ENCODE measurements at places on chromosomes 7 and 10.

- DNase-seq: no peak
These were observed 268.1 kb downstream of the CAMK1D start for GRCh38 chr10:12617191-12618175.

DNA sequence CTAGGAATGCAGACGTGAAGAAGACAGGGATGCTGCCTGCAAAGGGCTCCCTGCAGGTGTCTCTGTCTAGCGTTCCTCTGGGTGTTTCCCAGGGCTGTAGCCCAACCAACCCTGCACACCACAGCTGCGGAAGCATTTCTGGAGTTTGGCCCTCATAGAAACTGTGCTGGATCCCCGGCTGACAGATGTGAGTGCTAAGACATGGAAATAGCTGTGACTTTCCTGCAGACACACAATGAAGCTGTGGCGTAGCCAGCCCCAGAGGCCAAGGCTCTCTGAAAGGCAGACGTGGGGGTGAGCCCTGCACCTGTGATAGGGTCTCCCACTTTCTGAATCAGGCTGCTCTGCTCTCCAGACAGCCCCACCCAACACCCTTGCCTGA, 44.8 kb downstream of the ADCYAP1R1 start:
- DNase-seq: no peak

DNA sequence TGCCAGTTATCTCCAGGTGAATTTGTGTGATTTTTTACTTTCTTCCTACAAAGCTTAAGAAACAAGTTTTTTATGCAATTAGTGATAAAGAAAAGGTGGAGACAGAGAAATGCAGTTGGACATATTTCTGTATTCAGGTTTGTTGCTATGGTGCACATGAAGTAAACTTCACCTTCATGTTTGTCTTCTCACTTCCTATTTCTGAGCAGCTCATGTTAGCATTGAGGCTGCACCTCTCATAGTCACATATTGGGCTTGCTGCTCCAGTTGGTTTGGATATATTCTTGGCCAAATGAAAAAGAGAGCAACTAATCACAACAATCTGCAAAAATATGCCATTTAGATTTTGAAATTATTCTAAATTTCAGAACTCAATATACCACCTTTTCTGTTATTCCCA, 475.6 kb upstream of the ZWINT start:
- no peak for DNase-seq

GRCh38 chr7:137096607-137097006, 228.2 kb downstream of the CHRM2 start:
- no peak for DNase-seq

GRCh38 chr7:105792488-105793370, 83.7 kb downstream of the ATXN7L1 start:
- DNase-seq: no peak

GRCh38 chr7:91941450-91941849, 788 bp downstream of the AKAP9 start:
- DNase-seq: no peak

- DNase-seq: no peak
These were observed 164.9 kb upstream of the RNF32 start for GRCh38 chr7:156475666-156476065.

DNA sequence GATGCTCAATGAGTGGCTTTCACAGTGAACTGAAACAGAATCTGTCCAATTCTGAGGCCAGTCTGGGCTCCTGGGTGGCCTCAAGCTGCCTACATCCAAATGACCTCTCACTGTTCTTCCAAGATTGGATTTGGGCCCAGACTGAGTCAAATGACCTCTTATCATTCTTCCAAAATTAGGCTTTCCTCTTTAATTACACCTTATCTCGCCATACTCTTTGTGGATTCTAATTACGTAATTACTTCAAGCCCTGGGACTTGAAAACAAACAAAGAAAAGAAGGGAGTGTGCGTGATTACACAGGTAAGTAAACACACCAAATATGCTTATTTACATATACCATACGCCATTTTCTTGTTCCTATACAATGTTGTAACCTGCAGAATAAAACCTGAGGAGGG, 18.8 kb downstream of the SORBS1 start:
- no peak for DNase-seq

- DNase-seq: peak; percentile 89
These were observed 17.1 kb downstream of the ARHGAP21 start for GRCh38 chr10:24706479-24707118.

- DNase-seq: no peak
These were observed 167.7 kb upstream of the CCDC6 start for GRCh38 chr10:60073781-60074656.

GRCh38 chr7:158572000-158572828, 15.4 kb downstream of the PTPRN2 start:
- DNase-seq: no peak

- DNase-seq: no peak
These were observed 131.0 kb upstream of the GAD2 start for GRCh38 chr10:26085549-26085948.

GRCh38 chr7:8638076-8638475, 204.7 kb downstream of the NXPH1 start:
- DNase-seq: no peak

DNA sequence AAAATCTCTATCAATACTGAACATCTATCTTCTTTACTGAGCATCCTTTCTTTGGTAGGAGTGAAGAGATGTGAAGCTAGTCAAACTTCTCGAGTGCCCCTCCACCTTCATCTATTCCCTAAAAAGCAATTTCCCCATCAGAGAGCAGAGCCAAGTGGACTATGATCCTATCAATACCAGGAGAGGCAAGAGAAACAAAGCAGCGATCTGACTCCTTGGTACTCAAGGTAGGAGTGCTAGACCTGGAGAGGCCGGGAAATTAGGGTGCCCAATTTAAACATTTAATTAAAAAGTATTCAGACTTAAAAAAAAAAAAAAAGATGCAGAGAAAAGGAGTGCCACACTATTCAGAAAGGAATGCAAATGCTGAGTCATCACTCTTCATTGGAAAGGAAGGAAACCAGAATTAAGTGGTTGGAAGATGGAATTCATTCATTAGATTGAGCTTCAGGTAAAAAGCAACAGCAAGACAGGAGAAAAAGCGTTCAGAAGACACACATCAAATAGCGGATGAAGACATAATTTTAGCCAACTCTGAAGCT, 1.6 kb downstream of the TIAL1 start:
- DNase-seq: peak; percentile 34

- DNase-seq: peak; percentile 36
These were observed 155.2 kb upstream of the GNAI1 start for GRCh38 chr7:79979437-79979836.

GRCh38 chr10:14635043-14635710, 139.5 kb downstream of the FAM107B start:
- no peak for DNase-seq

DNA sequence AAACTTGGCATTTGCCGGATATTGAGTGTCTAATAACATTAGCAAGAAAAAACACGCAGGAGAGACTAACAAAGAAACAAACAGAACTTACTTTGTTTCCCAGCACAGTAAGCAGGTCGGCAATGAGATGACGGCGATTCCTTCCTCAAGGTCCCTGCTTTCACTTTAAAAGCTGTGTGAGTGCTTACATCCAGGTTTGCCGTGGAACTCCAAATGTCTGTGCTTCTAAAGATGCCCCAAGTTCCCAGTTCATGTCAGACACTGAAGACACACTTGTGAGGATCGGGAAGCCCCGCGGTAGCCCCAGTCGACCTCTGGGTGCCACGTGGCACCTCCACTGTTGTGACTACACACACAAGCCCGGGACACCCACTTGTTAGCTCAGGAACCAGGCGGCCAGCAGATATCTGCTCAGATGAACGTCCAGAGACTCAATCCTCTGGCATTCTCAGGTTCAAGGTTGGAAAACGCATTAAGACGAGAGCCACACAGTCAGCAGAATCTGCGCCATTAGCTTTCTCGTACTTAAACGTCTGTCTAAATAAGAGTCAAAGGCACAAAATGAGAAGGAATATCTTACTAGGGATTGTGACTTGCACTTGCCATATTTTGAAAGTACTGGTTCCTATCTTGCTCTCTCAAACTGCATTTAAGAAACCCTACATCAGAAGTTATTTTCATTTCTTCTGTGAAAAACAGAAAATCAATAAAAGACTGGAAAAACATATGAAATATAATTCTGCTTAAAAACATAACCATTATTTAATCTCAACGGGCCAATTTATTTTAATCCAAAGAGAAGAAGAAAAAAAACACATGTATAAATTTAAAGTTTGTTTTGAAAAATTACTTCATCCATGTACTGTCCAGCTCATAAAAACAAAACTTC, 207.6 kb upstream of the KLF14 start:
- DNase-seq: no peak

DNA sequence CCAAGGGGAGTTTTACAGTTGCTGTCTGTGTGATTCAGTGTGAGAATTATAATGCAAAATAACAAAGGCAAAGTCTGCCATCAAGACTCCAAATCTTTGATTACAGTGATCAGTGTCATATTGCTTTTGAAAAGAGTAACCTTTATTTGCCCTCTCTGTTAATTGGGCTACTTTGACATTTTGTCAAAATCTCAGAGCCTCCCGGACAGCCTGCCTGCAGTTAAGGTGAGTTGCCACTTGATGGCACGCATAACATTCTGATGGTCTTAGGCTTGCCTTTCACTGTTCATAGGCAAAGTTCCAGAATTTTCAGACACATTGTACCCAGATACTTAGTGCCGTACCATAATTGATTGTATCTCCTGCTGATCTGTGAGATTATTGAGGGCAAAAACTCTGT, 253.5 kb downstream of the ABCA13 start:
- no peak for DNase-seq

- no peak for DNase-seq
These were observed 264.5 kb downstream of the HDAC9 start for GRCh38 chr7:18760046-18760445.

GRCh38 chr10:71766717-71767419, 6.5 kb downstream of the VSIR start:
- peak; percentile 54 for DNase-seq

DNA sequence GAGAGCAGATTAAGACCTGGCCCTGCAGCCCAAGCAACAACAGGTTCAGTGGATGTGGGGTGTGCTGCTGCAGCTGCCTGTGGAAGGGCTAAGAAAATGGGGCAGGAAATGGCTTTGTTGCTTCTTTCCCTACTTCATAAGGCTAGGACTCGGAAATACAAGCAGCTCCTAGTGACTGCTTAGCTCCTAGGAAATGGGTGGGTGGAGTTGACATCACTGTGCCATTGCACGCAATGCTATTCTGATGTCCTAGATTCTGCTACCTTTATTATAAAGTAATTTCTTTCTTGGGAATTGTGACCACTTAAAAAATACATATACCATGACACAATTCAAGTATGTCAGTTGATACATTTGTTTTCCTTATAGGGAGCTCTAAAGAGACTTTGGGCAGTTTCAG, 155.8 kb downstream of the FANK1 start:
- DNase-seq: no peak

- no peak for DNase-seq
These were observed 33.9 kb upstream of the ORC5 start for GRCh38 chr7:104241538-104242209.

DNA sequence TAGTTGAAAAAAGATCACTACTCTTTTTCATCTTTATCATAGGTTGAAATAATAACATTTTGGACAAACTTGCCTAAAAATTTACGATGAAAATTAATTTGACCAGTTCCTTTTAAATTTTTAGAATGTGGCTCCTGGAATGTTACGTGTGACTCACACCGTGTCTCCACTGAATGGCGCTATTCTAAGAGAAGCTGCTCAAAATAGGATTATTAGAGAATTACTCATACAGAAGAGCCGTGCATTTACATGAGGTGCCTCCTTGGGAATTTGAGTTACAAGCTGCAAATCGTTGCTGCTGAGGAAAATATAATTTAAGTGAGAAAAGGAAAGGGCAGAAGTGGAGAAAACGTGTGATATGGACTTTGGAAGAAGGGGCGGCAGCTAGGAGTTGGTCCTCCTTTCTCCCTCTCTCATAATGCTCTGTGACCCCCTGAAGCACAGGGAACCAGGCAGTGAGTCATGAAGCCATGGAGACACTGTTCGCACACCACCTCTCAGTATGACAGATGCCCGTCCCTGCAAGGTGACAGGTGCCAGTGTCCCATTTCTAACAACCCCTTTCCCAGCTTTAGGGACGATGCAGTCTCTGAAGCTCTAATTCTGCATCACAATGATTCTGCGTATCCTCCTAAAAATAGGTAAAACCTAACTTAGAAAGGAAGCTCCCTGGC, 323.2 kb upstream of the COBL start:
- DNase-seq: no peak

- no peak for DNase-seq
These were observed 94.8 kb downstream of the KIAA1217 start for GRCh38 chr10:24303522-24304310.

DNA sequence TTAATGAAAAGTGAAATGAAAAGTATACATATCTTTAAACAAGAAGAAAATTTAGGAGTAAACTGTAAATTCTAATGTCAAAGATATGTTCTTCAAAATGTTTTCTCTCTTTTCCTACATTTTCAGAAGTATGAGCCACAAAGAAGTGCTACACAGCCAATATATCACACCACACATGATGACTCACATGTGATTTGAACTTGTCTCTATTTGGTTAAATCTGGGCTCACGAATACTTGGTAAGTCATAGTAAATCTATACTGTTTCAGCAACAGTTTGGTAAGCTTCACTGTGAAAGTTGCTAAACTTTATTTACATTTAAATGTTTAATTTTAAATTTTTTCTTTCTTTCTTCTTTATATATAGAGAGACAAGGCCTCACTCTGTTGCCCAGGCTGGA, 380.6 kb upstream of the IGFBP3 start:
- DNase-seq: peak; percentile 31

DNA sequence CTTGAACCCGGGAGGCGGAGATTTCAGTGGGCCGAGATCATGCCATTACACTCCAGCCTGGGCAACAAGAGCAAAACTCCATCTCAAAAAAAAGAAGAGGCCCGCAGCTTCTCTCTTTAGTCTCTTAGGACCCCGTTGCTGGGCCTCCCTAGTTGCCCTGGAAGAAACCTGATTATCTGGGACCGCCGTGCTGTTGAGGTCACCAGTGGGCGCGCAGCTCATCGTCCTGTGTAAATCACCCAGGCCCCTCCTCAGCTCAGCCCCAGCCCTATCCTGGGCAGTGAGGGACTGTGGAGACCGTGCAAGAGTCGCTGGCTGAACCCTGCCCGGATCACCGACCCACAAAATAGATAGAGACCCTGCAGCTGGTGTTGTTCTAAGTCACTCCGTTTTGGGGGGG, 85.0 kb downstream of the UNCX start:
- DNase-seq: no peak

- DNase-seq: no peak
These were observed 62.0 kb downstream of the BBS9 start for GRCh38 chr7:33191340-33191739.

DNA sequence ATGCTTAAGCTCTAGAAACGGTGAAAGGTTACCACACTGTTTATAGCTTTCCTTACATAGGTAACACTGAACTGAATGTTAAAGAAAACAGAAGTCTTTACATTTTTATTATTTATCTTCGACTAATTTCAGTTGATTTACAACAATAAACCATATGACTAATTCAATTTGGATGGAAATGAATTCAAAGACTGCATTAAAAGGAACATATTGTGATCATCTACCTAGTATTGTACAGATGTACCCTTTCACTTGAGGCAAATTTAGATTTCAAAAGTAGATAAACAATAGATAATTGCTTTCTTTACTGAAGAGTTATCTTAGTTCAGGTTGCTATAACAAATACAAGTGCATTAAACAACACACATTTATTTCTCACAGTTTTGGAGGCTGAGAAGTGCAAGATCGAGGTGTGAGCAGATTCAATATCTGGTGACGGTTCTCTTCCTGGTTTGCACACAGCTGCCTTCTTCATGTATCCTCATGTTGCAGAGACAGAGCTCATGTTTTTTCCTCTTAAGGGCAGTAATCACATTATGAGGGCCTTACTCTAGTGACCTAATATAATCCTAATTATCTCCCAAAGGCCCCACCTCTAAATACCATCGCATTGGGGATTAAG, 15.0 kb upstream of the ARMC3 start:
- no peak for DNase-seq
